NB4 (cell line): ENCODE measurements at places on chromosomes 6 and 20.

- no peak for DNase-seq
Observed at GRCh38 chr6:53162606-53163005, 14.0 kb upstream of the GCM1 start.

- DNase-seq, result no peak
Observed at GRCh38 chr20:43539975-43540672, 18.7 kb upstream of the SGK2 start.

GRCh38 chr6:160534050-160534696, 129.9 kb downstream of the LPA start:
- DNase-seq, result peak; percentile 53

- peak; percentile 31 for DNase-seq
Observed at GRCh38 chr6:161660666-161661571, 387.1 kb upstream of the AGPAT4 start.

GRCh38 chr6:26594730-26595632, 1.8 kb upstream of the ABT1 start:
- DNase-seq, result peak; percentile 60
